ENCODE measurements at places on chromosomes 3 and 15.
A peak's percentile ranks its signal among the peaks of the same experiment; 100 is the strongest.

DNA sequence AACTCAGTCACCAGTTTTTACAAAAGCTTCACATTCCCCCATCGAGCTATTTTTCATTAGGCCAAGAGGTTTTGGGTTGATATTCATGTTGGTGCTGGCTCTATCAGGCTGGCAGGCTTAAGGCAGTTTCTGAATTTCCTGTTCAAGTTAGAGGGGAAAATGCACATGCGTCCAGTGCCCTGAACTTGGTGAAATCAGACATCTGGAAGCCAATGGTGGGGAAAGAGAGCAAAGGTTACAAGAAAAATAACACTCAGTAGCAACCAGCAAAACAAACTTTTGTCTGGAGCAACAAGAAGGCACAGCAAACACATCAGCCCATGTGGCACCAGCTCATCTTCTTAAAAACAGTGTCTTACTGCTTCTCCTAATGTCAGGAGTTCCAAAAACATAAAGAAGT is 155.6 kb upstream of the TSC22D2 start:
- no peak for DNase-seq

GRCh38 chr3:76487446-76487845 is 552.5 kb upstream of the ROBO2 start:
- no peak for DNase-seq

GRCh38 chr3:16053794-16054193 is 120.7 kb upstream of the GALNT15 start:
- no peak for DNase-seq

DNA sequence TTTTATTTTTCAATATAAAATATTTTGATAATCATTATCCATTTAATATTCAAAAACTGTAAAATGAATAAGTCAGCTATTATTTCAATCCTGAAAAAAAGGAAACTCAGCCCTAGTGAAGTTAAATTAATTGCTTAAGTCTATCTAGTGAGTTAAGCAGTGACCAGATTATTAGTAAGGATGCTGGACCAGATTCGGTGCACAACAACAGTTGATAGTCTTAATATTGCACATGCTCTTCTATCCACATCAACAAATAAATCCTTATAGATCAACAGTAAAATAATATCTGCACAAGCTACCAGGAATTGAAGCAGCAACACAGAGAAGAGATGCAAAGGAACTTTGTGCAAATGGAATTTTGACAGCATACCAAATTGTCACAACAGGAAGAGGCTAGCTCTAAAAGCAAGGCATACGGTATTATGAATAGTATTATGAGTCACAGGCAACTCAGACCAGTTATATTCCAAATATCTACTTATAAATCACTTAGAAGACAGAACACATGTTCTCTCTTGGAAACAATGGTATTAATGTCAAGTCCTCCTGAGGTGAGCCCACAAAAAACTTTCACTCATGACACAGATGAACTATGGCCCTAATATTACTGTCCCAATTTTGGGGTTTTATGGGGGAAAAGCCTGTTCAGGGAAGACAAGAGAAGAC is 24.9 kb downstream of the VPS13C start:
- DNase-seq: no peak

DNA sequence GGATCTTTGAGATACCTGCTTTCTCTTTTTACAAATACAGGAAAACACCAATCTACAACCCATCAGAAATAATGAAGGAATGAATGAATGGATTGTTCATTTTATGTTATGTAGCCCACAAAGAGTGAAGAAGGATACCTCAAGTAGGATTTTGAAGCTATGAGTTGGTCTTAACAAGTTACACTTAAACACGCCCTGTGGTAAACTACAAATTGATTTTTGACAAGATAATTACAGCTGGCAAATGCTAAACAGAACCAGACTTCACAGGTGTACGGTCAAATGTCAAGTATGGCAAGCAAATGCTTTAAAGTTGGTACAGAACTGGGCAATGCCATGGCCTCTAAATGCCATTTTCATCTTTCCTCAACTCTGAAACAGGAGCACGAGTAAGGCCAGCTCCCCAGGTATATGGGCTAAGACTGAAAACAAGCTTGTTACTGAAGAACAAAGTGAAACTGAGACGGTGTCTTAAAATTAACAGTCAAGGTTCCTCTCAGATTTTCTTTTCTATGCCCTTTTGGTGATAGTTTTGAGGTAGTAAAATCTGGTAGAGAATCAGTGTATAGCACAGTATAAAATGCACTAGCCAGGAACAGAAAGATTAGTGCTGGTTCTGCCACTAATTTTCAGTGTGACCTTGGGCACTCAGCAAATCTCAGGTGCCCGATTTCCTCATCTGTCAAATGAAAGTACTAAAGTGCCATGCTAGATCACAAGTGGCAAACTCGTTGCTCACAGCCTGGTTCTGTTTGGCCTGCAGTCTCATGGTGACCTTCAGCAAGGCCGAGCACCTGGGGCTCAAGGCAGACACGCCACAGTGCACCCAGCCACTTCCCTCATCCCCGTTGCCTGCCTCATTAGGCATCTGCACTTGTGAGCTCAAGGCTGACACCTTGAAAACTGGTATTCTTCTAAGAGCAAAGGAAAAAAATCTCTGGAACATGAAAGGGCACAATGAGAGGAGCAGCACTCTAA is 9.5 kb downstream of the RUVBL1 start:
- DNase-seq: no peak

DNA sequence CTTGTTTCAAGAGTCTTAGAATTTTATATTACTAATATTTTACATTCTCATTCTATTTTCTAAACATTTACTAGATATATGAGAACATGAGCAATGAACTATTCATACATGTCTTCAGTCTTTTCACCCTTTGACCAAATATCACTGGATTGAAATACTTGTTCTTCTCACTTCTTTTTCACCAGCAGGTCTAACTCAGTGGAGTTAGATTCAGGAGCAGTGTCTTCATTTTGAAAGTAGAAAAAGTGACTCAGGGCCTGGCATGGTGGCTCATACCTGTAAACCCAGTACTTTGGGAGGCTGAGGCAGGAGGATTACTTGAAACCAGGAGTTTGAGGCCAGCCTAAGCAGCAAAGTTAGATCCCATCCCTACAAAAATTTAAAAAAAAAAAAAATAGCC is 70.8 kb downstream of the USP13 start:
- no peak for DNase-seq

- no peak for DNase-seq
Measured at GRCh38 chr3:50154476-50154839, 666 bp upstream of the SEMA3F start.

GRCh38 chr3:14273901-14274611 is 95.4 kb downstream of the LSM3 start:
- DNase-seq: no peak

DNA sequence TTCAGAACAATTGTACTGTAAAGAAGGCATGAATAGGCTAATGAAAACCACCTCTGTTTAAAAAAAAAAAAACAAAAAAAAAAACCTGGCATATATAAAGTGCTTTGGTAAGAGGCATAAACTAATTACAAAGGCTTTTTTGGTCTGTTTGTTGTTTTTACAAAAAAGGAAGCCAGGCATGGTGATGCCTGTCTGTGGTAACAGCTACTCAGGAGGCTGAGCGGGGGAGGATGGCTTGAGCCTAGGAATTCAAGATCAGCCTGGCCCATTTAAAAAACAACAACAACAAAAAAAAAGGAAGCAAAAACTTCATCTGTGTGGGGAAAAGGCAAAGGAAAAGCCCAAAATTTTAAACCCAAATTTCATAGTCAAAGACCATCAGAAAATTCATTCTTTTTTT is 47.0 kb downstream of the OSBPL10 start:
- no peak for DNase-seq

- no peak for DNase-seq
Measured at GRCh38 chr3:115350606-115351005, 203.5 kb upstream of the ZBTB20 start.

DNA sequence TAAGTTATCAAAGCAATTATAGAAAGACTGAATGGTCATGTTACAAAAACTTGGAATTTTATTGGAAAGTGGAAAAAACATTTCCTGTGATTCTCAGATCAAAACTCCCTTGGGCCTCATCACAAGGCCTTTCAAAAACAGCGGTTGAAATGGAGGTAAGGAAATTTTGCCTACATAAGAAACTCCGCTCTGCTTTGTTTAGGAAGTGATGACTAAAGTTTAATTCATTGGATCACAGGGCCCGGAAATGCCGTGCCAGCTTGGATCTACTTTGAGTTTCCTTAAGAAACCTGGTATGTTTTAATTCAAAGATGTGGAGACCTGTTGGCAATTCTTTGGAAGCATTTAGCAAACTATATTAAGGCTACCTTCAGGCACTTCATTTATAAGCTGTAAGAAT is 143.9 kb upstream of the MME start:
- DNase-seq: no peak

GRCh38 chr3:119295816-119296726 is 1.9 kb downstream of the ARHGAP31 start:
- DNase-seq: no peak

GRCh38 chr3:144045766-144046165 is 74.1 kb downstream of the DIPK2A start:
- DNase-seq: no peak

DNA sequence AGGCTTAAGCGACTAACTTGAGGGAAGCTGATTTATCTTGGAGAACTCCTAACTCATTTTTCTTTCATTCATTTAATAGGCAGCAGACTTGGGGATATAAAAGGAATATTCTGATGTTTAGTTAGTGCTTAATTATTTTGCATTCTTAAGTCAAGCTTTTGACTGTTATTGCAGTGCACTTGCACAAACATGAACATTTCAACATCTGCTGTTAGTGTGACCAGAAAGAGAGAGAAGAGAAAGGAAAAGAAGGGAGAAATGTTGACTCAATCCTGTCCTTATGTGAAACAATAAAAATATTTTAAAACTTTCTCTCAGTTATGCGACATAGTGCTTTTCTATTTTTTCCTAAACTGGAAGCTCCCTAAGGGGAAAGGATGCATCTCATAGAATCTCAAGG is 507.8 kb downstream of the LPP start:
- DNase-seq: no peak

- DNase-seq: no peak
Measured at GRCh38 chr15:39585871-39586301, 5.0 kb downstream of the THBS1 start.

DNA sequence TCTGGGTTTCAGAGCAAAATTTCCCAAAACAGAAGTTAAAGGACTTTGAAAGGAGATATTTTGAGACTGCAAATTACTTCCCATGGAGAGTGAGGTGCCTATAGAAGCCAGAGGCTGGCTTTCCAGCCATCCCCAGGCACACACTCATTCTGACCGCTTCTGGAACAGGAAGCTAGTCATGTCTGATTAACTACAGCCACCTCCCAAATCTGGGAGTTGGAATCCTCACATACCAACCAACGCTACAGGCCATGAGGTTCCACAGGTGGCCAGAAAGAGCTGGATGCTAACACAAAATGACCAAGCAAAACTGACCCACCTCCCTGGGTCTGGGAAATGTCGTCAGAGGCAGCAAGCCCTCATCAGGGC is 87.2 kb downstream of the SNRK start:
- DNase-seq: no peak

DNA sequence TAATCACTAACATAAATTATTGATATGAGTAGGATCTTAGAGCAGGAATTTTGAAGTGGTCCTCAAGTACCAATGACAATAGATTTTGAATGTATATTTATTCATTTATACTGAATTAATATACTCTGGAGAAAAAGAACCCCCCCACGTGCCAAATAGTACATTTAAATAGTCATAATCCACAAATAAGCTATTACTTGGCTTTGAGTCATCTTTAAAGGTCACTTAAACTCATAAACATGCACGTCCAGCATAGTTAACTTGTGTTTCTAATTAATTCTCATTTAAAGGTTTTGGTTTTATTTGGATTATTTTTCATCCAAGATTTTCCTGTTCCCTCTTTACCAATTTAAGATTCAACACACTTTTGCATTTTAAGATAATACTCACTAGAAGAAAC is 35.1 kb downstream of the FGF7 start:
- DNase-seq: no peak

DNA sequence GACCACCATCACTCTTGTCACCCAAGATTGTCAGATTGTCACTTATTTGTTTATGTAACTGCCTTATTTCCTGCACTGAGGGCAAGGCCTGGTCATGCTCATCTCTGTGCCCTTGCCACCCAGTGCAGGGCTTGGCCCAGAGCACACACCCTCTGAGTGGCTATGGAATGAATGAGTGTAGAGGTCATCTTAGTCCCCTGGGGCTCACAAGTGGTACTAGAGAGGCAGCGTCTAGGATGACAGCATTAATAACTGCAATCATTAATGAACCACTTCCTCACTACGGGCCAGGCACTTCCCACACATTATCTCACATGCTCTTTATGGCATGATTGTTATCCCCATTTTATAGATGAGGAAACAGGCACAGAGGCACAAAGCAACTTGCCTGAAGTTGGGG is 117.0 kb downstream of the SMAD6 start:
- no peak for DNase-seq

GRCh38 chr3:121730940-121731687 is 18.4 kb downstream of the GOLGB1 start:
- DNase-seq: no peak

- peak; percentile 55 for DNase-seq
Measured at GRCh38 chr3:143644370-143645089, 203.7 kb downstream of the SLC9A9 start.

DNA sequence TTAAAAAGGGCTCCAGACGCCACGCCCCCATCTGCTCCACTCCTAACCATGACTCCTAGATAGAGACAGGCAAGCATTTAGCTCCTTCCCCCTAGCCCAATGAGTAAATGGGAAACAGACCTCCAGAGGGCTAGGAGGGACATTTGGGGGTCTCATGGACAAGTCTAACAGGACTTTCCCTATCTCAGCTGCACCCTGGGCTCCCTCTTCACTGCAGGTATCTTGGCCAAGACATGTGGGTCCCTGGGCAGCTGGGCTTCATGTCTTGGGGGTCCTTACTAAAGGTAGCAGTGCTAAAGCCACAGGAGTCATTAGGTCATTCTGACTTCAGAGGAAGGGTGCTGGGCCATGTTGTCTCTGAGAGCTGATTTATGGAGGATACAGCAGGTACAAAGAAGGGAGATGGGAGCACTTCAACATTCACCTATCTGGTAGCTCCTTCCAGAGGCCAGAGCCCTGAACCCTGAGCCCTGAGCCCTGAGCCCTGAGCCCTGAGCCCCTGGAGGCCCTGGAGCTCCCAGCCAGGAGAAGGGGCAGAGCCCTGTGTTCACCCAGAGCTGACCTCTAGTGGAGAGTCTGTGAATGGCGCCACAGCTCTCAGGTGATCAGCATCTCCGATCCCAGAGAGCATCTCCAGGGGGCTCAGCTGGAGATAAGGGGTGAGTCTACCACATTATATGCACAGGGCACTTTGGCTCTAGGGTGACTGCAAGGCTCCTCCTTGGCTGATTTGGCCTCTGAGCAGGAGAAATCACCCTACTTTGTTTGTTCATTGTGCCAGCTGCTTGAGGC is 40.1 kb upstream of the EPHB1 start:
- DNase-seq: no peak

Data from midbrain (tissue), 1 donor.